ENCODE measurements at places on chromosomes 2 and 18. TPM values are rescaled to one million over a fixed set of nuclear protein-coding genes. Genes with fewer than 3 reads are reported as not detected.

DNA sequence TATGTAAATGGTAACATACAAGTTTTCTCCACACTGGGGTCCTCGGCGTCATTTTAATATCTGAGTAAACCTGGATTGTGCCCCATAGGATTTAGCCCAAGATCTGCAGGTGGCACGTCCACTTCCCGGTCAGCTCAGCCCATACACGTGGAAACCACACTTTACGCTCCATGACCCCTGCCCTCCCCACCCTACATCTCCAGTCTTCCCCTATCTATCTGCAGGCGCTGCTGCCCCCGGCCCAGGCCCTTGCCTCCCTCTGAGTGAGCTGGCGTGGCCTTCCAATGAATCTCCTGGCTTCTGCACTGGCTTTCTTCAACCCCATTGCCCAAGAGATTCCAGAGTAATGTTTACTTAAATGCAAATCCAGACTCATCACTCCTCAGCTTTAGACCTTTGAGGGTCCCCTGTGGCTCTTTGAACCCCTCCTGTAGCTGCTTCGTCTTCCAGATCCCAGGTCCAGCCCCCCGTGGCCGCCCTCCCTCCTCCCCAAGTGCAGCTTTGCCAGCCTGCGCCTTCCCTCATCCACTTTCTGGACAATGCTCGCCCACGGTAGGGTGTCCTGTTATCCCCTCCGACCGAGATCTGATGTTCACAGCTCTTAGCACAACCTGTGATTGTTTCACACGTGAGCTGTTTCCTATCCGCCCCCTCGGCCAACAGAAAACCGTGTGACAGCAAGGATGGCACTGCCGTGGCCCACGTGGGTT, 421.4 kb upstream of the SALL3 start:
- no peaks in the 10 kb centered on the region for H3K4me1 ChIP-seq
- no peaks in the 10 kb centered on the region for H3K27me3 ChIP-seq
- DNase-seq, result no peak
- no peaks in the 10 kb centered on the region for H3K36me3 ChIP-seq
- no peak overlapping the region for H3K27ac ChIP-seq

GRCh38 chr18:8361941-8362471, 247.2 kb upstream of the RAB12 start:
- DNase-seq, result no peak
- H3K36me3 ChIP-seq, result no peaks in the 10 kb centered on the region
- no peak overlapping the region for H3K27ac ChIP-seq
- H3K4me1 ChIP-seq, result peaks cover 10% of the 10 kb centered on the region
- H3K27me3 ChIP-seq, result no peaks in the 10 kb centered on the region
- H3K4me3 ChIP-seq, result no peak overlapping the region

- no peaks in the 10 kb centered on the region for H3K36me3 ChIP-seq
- no peak overlapping the region for H3K4me3 ChIP-seq
- DNase-seq, result no peak
- H3K4me1 ChIP-seq, result no peaks in the 10 kb centered on the region
- no peaks in the 10 kb centered on the region for H3K27me3 ChIP-seq
- H3K27ac ChIP-seq, result no peak overlapping the region
Observed at GRCh38 chr2:16614314-16614860, 51.2 kb downstream of the CYRIA start.

DNA sequence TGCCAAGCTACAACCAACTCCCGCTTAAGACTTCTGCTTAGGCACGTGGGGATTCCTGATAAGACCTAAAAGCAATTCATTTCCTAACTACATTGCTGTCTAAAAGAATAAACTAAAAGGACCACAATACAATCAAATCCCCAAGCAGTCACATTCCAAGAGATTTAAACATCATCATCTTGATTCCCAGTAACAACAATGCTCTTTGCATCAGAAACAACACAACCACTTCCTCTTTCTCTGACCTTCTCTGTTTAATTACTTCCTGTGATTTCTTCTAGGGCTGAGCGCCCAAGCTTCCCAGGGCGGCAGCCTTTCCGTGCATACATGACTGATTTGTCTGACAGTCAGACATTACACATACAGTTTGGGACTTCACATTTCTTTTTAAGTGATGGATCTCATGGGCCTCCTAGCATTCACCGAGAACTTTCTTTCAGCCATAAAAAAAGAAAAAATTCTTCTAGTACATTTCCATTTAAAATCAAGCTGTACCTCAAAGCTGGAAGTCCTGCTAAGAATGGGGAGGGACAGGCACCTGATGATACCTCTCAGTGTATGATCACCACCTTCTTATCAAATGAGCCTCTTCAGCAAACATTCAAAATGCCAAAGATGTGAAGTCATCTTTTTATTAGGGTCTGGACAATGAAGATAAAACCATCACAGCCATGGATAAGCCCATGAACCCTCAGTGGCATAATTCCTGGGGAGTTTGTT, 11.5 kb downstream of the SPRED2 start:
- peak overlapping the region; percentile 31 for H3K27ac ChIP-seq
- no peak overlapping the region for H3K4me3 ChIP-seq
- H3K27me3 ChIP-seq, result no peaks in the 10 kb centered on the region
- H3K4me1 ChIP-seq, result peaks cover 15% of the 10 kb centered on the region

DNA sequence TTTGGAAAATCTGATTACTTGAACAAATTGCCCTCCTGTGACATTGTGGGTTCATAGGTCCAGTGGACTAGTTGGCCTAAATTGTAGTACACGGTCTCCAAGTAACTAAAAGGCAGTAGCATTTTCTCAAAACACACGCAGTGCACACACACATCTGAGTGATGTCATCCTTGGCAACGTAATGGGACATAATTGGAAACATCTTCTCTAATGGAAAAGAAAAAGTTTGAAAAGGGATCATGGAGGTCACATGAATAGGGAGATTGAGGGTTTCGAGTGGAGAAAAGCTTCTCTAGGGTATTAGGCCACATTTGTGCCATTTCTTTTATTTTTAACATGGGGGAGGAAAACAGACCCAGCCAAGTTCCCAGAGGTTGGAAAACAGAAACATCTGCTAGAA, 93.3 kb downstream of the MAP4K4 start:
- H3K27ac ChIP-seq, result peak overlapping the region; percentile 79
- no peak overlapping the region for H3K4me3 ChIP-seq
- DNase-seq, result no peak
- no peaks in the 10 kb centered on the region for H3K27me3 ChIP-seq

- DNase-seq, result no peak
- H3K27me3 ChIP-seq, result no peaks in the 10 kb centered on the region
- H3K36me3 ChIP-seq, result no peaks in the 10 kb centered on the region
- no peak overlapping the region for H3K4me3 ChIP-seq
Observed at GRCh38 chr2:44367591-44367990, 5.8 kb downstream of the CAMKMT start.

- no peaks in the 10 kb centered on the region for H3K27me3 ChIP-seq
- H3K27ac ChIP-seq, result no peak overlapping the region
- H3K36me3 ChIP-seq, result no peaks in the 10 kb centered on the region
- H3K4me3 ChIP-seq, result no peak overlapping the region
- H3K4me1 ChIP-seq, result no peaks in the 10 kb centered on the region
- no peak for DNase-seq
Observed at GRCh38 chr2:367246-367645, 79.4 kb upstream of the ALKAL2 start.

DNA sequence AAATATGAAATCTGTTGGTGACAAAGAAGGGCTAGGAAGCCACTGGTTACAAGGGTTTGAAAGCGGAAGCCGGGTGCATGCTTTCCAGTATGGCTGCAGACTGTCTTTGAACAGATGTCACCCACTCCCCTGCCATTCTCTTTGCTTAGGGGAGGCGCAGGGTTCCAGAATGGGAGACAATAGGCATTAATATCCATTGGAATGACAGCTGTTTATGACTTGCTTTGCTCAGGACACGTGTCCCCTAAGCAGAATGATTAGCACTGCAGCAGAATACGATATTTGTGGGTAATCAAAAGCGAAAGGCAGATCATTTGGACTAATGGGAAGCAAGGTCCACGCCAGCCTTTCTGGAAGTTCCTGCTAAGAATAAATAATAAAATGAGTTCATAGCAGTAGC, 25.8 kb upstream of the NRP2 start:
- H3K27ac ChIP-seq, result no peak overlapping the region
- H3K27me3 ChIP-seq, result no peaks in the 10 kb centered on the region
- no peak overlapping the region for H3K4me3 ChIP-seq
- no peak for DNase-seq

IL1R1 gene
- polyA plus RNA-seq, result 20.5 TPM

CCDC68 gene
- polyA plus RNA-seq, result not detected

POTEC gene
- polyA plus RNA-seq, result not detected

GIGYF2 gene
- polyA plus RNA-seq, result 12.8 TPM
